ENCODE measurements at places on chromosomes 1 and 21. TPM values are rescaled to one million over a fixed set of nuclear protein-coding genes. Genes with fewer than 3 reads are reported as not detected.

FNDC10 gene
- 0.94 TPM for total RNA-seq

FCRL6 gene
- not detected for total RNA-seq

RAD54L gene
- total RNA-seq = 88.0 TPM

UTS2 gene
- total RNA-seq = not detected

RXFP4 gene
- total RNA-seq = 0.29 TPM

OR2L2 gene
- not detected for total RNA-seq

DNA sequence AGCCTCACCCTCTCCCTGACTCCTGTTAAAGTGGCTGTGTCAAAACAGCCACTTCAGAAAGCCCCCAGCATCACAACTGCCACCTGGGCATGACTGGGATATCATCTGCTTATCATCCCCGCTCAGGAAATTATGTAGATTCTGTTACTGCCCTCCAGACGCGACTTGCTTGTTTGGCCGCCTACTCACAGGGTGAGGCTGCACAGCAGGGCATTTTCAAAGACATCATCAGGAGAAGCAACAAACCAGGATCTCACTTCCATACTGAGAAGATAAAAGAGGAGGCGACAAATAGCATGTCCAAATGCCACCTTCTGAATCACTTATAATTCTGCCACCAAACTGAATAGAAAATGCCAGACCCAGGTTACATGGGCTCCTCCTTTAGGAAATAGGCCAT, 94.8 kb downstream of the MIS18A start:
- no peak overlapping the region for H3K27ac ChIP-seq
- no peaks in the 10 kb centered on the region for H3K4me1 ChIP-seq
- H3K27me3 ChIP-seq = peaks cover 2% of the 10 kb centered on the region
- H3K4me3 ChIP-seq = no peak overlapping the region

- no peaks in the 10 kb centered on the region for H3K36me3 ChIP-seq
- no peaks in the 10 kb centered on the region for H3K27me3 ChIP-seq
- no peak overlapping the region for H3K4me3 ChIP-seq
- no peak for DNase-seq
- no peak overlapping the region for H3K27ac ChIP-seq
- H3K4me1 ChIP-seq = peaks cover 10% of the 10 kb centered on the region
These were observed 24.3 kb upstream of the SLC30A1 start for GRCh38 chr1:211603191-211603701.

- no peak overlapping the region for H3K27ac ChIP-seq
- H3K4me1 ChIP-seq = no peaks in the 10 kb centered on the region
- no peak overlapping the region for H3K4me3 ChIP-seq
- H3K27me3 ChIP-seq = peaks cover 13% of the 10 kb centered on the region
These were observed 123.2 kb downstream of the IGSF21 start for GRCh38 chr1:18230840-18231239.

- H3K4me3 ChIP-seq = no peak overlapping the region
- no peaks in the 10 kb centered on the region for H3K27me3 ChIP-seq
- H3K4me1 ChIP-seq = no peaks in the 10 kb centered on the region
- no peaks in the 10 kb centered on the region for H3K36me3 ChIP-seq
- no peak overlapping the region for H3K27ac ChIP-seq
These were observed 37.1 kb downstream of the SNX7 start for GRCh38 chr1:98698625-98699024.

GRCh38 chr1:42943166-42943565, 15.5 kb downstream of the SLC2A1 start:
- DNase-seq = peak; percentile 42
- peaks cover 49% of the 10 kb centered on the region for H3K36me3 ChIP-seq
- H3K4me3 ChIP-seq = no peak overlapping the region
- H3K27me3 ChIP-seq = no peaks in the 10 kb centered on the region
- peaks cover 95% of the 10 kb centered on the region for H3K4me1 ChIP-seq
- H3K27ac ChIP-seq = peak overlapping the region; percentile 72

DNA sequence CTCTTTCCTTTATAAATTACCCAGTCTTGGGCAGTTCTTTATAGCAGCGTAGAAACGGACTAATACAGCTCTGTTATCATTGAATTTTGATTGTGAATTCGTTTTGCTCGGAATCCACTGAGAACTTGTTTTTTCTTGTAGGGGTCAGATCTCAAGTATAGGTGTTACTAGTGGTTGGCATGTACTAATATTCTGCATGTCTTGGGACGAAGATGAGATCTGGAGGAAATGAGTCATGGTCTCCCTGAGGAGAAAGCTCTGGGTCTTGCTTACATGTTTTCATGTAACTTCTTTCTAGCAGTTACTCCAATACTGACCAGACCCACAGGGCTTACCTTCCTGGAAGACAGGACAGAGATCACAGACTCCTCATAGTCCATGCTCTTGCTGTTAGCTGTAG, 30.3 kb downstream of the ZSCAN20 start:
- peaks cover 2% of the 10 kb centered on the region for H3K36me3 ChIP-seq
- no peaks in the 10 kb centered on the region for H3K27me3 ChIP-seq
- no peak overlapping the region for H3K27ac ChIP-seq
- H3K4me3 ChIP-seq = no peak overlapping the region
- no peaks in the 10 kb centered on the region for H3K4me1 ChIP-seq

DNA sequence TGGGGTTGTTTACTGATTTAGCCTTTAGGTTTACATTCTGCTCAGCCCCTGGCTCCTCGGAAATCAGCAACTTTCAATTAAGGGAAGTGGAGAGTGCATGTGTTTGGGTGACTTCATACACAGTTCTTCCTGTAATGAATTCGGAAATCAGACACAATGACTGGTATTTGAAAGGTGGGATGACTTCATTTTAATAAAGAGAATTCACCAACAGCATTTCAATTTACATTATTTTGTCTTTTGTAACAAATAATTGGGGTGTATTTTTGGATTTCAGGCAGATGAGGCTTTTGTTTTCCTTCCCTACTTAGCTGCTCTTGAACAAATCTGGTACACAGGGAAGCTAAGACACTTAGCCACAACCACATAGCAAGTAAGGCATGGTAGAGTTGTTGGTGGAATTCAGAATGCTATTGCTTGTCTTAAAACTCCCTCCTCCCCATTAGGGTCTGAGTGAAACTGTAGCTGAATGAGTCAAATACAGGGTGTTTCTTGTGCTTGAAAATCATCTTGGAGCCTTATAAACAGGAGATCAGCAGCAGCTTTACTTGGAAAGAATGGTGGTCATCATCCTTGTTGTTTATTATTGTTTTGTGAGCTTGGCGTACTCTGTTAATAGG, 917 bp downstream of the STX12 start:
- H3K27me3 ChIP-seq = no peaks in the 10 kb centered on the region
- H3K4me1 ChIP-seq = peaks cover 32% of the 10 kb centered on the region
- peak; percentile 48 for DNase-seq
- H3K36me3 ChIP-seq = peaks cover 10% of the 10 kb centered on the region
- H3K4me3 ChIP-seq = peak overlapping the region; percentile 90
- peak overlapping the region; percentile 96 for H3K27ac ChIP-seq

DNA sequence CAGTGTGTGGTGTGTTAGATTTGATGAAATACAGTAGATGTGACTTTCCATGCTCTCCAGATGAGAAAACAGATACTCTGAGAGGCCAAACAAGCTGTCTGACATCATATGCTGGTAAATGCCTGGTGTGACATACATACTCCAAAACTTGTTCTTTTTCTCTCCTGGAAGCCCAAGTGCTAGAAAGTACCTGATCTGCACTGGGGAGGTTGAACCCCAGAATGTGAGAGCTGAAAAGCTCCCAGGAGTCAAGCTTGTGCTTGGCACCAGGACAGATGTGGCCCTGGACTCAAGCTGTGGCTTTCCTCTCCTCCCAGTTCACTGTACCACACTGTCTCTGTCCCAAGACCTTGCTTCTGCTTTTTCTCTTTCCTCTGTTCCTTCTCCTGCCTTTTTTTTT, 389.0 kb upstream of the USP24 start:
- no peak overlapping the region for H3K27ac ChIP-seq
- DNase-seq = no peak
- H3K27me3 ChIP-seq = peaks cover 5% of the 10 kb centered on the region
- H3K4me3 ChIP-seq = no peak overlapping the region
- H3K4me1 ChIP-seq = no peaks in the 10 kb centered on the region

DNA sequence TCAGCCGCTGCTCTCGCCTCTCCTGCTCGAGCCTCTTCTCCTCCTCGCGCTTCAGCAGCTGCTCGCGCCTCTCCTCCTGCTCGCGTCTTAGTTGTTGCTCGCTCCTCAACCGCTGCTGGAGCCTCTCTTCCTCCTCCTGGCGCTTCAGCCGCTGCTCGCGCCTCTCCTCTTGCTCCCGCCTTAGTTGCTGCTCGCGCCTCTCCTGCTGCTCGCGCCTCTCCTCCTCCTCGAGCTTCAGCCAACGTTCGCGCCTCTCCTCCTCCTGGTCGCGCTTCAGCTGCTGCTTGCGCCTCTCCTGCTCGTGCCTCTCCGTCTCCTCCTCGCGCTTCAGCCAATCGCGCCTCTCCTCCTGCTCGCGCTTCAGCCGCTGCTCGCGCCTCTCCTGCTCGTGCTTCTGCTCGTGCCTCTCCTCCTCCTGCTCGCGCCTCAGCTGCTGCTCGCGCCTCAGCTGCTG, 3.7 kb downstream of the TCHH start:
- peaks cover 4% of the 10 kb centered on the region for H3K4me1 ChIP-seq
- no peaks in the 10 kb centered on the region for H3K36me3 ChIP-seq
- DNase-seq = peak; percentile 48
- no peak overlapping the region for H3K27ac ChIP-seq
- peaks cover 17% of the 10 kb centered on the region for H3K27me3 ChIP-seq

DNA sequence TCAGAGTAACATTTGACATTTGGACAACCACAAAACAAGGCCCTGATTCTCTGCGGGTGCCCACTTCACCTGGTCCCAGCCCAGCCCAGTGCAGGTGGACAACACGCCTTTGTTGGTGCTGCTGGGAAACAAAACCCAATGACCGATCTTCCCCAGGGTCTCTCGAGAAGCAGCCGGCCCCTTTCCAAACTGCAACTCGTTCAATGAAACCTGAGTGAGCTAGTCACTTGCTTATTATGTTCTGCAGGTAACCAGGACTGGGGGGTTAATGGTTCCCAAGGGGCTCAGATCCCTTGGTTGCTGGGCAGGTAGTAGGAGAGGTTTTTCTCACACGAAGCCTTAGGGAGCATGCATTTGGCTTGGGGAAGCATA, 42.9 kb downstream of the ABCG1 start:
- no peak overlapping the region for H3K4me3 ChIP-seq
- H3K36me3 ChIP-seq = no peaks in the 10 kb centered on the region
- H3K27ac ChIP-seq = no peak overlapping the region
- H3K4me1 ChIP-seq = peaks cover 16% of the 10 kb centered on the region
- no peaks in the 10 kb centered on the region for H3K27me3 ChIP-seq

- no peak for DNase-seq
- no peaks in the 10 kb centered on the region for H3K36me3 ChIP-seq
- H3K27me3 ChIP-seq = no peaks in the 10 kb centered on the region
- no peak overlapping the region for H3K27ac ChIP-seq
- no peak overlapping the region for H3K4me3 ChIP-seq
These were observed 105.5 kb upstream of the SPAG17 start for GRCh38 chr1:118290571-118290970.

DNA sequence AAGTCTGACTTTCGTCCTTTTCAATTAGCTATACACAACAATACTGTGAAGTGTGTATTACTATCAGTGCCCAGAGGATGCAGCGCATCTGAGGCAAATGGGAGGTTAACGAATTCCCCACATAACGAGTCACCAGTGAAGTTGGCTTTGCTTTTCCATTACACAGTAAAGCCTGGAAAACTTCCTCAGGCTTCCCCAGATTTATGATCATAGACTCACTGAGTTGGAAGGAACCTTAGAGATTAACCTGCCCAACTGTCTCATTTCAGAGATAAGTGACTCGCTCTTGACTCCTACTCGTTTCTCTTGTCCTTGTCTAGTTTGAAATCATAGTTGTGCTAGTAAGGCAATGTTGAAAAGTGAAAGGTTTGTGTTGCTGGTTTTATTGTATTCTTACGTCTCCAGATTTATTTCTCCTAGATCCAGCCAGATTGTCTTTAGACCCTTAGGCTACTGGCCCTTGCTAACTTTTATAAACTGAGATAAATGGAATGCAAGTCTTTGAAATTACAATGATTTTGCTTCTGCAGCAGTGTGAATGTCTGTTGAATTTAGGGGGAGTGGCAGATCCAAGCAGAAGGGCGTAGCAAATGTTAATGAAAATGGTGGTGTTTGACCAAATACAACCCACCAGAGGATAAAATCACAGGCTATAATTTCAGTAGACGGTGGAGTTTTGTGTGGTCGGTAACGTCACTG, 17.3 kb downstream of the S1PR1 start:
- H3K27ac ChIP-seq = no peak overlapping the region
- H3K4me3 ChIP-seq = no peak overlapping the region
- H3K36me3 ChIP-seq = no peaks in the 10 kb centered on the region
- peaks cover 61% of the 10 kb centered on the region for H3K4me1 ChIP-seq
- H3K27me3 ChIP-seq = no peaks in the 10 kb centered on the region

DNA sequence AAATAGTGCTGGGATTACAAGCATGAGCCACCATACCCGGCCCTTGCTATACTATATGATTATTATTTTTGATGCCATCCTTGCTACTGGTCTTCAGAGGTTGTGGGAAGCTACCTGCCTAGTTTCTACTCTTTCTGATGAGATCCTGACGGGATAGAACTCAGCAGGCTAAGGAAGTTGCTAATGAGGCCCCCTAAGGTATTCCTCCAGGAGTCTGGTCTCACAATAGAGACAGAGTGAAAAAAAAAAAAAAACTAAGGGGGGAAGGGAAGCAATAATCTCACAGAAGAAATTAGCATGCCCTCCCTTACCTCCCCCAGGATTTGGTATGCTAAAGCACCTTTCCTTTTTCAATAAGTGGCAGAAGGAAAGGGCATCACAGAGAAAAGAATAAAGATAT, 17.6 kb downstream of the INTS3 start:
- H3K36me3 ChIP-seq = peaks cover 33% of the 10 kb centered on the region
- peaks cover 19% of the 10 kb centered on the region for H3K4me1 ChIP-seq
- DNase-seq = no peak
- no peaks in the 10 kb centered on the region for H3K27me3 ChIP-seq

DNA sequence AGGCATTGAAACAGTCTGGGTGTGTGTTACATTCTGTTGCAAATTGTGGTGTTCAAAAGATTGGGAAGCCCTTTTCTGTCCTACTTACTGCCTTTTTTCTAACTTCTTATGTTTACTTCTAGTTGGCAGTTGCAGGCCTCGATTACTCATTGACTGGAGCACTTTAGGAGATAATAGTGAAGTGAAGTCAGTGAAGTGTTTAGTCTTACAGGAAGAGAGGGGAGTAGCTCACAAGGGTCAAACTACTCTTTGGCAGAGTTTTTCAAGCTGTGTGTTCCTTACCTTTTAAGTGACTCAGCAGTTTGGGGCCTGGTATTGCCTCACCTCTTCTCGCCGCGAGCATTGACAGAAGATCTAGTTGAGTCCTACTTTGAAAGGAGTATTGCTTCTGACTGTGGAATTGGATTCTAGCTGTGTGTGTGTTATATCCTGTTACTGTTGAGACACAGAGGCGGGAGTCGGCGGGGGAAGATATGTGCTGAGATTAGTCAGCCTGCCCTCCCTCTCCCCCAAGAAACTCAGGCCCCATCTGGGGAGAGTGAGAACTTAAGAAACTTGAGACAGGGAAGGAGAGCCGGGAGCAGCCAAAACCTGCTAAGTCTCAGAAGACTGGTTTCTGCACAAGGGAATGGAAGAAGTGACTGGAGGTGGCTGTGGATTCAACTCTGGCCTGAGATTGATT, 19.3 kb downstream of the AHCYL1 start:
- H3K27me3 ChIP-seq = no peaks in the 10 kb centered on the region
- H3K4me3 ChIP-seq = peak overlapping the region; percentile 23
- H3K36me3 ChIP-seq = peaks cover 5% of the 10 kb centered on the region
- DNase-seq = peak; percentile 80

- H3K4me1 ChIP-seq = no peaks in the 10 kb centered on the region
- peak overlapping the region; percentile 49 for H3K4me3 ChIP-seq
- H3K27me3 ChIP-seq = peaks cover 25% of the 10 kb centered on the region
- H3K36me3 ChIP-seq = no peaks in the 10 kb centered on the region
These were observed 697 bp downstream of the SLC22A15 start for GRCh38 chr1:115976921-115977498.

- no peaks in the 10 kb centered on the region for H3K4me1 ChIP-seq
- H3K36me3 ChIP-seq = no peaks in the 10 kb centered on the region
These were observed 132.5 kb upstream of the KAZN start for GRCh38 chr1:14466006-14466405.

All from activated naive CD4-positive, alpha-beta T cell treated with anti-CD3 and anti-CD28 coated beads for 36 hours (primary cell).